ENCODE measurements at places on chromosomes 12 and 14.

- DNase-seq: no peak
Observed at GRCh38 chr14:21343035-21343794, 40.6 kb downstream of the SUPT16H start.

- DNase-seq: no peak
Observed at GRCh38 chr12:53978477-53979356, 4.0 kb upstream of the HOTAIR start.

DNA sequence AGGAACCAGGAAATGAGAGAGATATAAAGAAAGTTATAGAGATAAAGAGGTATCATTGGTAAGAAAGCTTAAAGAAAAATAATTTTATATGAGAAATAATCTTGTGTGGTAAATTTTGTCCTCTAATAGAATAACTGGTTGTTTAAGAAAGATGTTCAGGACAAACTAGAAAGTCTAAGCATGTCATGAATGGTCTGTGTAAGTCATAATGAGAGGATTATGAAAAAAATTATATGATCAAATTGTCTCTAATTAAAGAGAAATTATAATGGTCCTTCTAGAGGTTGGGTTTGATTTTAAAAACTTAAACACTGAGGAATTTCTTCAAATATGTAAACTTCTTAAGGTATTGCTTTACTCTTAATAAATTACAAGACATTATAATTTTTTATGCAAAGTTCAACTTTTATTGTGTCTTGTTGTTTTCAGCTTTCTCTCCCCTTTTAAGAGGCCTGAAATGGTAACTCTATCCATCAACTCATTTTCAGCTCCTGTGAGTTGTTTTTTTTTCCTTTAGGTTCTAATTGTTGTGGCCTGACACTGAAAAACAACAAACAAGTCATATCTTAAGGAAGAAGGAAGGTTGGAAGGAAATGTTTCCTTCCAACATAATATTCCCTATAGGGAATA is 88.2 kb upstream of the CNOT2 start:
- DNase-seq: no peak

GRCh38 chr12:22038734-22039133 is 7.3 kb upstream of the CMAS start:
- DNase-seq: no peak

GRCh38 chr14:97271451-97271960 is 474.3 kb downstream of the VRK1 start:
- no peak for DNase-seq

DNA sequence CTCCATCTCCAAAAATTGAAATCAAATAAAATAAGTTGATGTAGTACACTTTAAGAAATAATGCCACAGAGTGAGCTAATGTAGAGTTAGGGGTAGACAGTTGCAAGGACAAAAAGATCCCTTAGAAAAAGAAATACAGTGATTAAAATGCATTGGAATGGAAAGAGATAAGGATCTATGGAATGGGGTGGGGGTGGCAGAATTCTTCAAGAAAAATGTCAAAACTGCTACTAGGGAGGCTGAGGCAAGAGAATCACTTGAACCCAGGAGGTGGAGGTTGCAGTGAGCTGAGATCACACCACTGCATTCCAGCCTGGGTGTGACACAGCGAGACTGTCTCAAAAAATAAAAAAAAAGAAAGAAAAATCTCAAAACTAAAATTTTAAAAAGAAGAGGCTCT is 6.5 kb downstream of the OLR1 start:
- no peak for DNase-seq

DNA sequence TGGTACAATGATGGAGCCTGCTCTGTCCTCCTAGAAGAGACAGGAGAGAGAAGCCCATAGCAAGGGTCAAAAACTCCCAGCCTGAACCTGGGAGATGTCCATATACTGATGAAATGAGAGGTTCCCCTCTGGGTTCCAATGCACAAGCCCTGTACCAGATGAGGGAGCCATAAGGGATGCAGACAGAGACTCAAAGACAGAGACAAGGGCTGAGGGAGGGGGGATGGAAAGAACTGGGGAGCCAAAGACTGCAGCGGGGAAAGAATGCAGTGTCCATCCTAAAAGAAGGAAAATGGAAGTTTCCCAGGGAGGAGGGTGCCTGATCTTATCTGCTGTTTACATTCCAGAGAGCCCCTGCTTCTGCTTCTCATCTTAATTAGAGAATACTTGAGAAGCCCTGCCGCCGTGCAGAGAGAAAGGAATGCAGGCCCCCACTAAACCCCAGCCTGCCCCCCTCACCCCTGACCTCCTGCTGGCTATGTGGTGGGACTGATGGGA is 27.7 kb downstream of the KRT18 start:
- DNase-seq: no peak

- no peak for DNase-seq
Observed at GRCh38 chr12:49655595-49656236, 32.4 kb downstream of the PRPF40B start.

GRCh38 chr14:23094666-23095195 is at the start of gene ACIN1:
ACIN1 (minus strand) TSS chr14:23095136; CDS start chr14:23095112, 24 bp downstream.
- peak; percentile 71 for DNase-seq

GRCh38 chr12:85029456-85029855 is 6.6 kb downstream of the TSPAN19 start:
- no peak for DNase-seq

DNA sequence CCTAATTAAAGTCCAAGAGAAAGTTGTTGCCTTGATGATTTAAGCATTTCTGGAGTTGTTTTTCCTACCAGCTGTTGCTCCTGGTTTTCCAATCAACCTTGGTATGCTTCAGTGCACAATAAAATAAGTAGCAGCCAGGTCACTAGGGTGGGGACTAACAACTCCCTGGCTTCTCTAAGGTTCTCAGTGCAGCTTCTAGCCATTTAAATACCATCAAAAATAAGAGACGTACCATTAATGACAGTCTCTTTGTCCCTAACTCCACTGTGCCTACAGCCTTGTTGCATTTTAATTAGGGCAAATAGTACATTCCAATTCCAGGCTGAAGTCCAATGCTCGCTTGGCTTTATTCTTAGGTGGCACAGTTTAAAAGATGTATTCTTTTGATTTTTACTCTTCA is 11.8 kb downstream of the STON2 start:
- DNase-seq: no peak

DNA sequence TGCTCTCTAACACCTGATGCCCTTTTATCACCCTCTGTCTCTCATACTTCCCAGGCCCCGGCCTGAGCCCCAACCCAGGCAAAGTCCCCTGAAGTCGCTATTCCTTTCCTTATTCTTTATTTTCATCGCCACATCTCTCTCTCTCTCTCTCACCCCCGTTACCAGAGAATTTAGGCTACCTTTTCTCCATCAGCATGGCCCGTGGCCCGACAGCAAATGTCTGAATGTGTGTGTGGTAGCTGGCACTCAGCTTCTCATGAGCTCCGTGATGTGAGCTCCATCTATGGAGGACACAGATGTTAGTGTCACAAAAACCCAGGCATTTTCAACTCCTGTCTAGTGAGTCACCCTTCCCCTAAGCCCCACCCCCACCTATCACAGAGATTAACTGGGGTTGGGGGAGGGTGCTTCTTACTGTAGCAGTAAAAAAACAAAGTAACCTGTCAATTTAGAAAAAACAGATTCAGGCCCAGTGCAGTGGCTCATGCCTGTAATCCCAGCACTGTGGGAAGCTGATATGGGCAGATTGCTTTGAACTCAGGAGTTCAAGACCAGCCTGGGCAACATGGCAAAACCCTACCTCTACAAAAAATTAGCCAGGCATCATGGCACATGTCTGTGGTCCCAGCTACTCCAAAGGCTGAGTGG is 53.8 kb downstream of the VCPKMT start:
- DNase-seq: no peak
